ENCODE measurements at places on chromosomes 12 and 14.

DNA sequence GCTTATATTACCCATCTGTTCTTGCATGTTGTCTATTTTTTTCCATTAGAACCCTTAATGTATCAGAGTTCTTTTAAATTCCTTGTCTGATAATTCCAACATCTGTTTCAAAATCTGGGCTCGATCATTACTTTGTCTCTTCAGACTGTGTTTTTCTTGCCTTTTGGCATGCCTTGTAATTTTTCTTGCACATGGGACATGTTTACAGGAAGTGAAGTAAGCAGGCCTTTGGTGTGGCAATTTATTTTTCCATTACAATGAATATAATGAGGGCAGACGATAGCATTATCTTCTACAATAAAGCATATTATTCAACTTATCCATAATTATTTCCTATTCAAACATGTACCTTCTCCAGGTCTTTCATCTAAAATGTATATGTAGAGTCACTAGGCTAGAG is 48.3 kb downstream of the STXBP6 start:
- DNase-seq, result no peak

DNA sequence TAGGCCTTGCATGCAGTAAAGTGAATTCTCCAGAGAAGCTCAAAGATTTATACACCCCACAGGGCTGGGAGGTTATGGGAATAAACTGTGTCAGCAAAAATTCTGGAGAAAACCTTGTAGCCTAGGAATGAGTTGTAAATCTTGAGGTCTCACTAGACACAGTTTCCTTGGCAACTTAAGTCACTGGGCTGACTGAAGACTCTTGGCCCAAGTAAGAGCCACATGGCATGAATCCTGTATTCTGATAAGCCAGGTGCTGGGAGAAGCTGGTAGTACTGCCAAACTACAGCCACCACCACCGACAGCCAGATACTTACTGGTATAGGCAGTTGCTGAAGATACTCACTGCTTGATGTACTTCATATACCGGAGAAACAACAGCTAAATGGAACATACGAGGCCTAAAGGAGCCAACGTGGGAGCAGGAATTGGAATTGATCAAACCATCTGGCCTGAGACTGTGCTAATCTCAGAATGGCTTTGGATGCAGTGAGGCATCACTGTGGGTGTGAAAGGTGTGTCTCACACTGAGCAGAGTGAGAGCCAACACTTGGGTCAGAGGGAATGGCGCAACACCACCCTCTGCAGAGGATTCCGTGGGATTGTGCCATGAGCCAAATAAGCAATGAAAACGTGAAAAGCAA is 102.8 kb upstream of the TMCC3 start:
- DNase-seq, result no peak

GRCh38 chr12:116331876-116332275 is 54.4 kb upstream of the MED13L start:
- DNase-seq, result no peak

DNA sequence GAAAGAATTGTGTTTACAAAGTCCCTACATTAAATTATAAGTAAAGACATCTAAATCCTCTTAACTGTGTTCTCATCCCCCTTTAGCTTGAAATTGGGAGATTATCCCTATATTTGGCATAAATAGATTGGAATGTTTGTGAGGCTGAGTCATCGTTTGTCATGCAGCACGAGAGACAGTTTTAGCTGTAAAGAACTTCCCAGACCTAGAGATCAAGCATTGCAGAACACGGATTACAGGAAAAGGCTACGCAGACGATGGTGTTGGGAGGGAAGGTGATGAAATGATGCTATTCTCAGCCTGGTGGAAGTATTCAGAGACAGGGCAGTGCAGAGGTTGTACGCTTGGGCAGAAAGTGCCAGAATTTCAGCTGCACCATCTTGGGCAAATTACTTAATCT is 93.8 kb downstream of the PTPRB start:
- DNase-seq, result no peak

- no peak for DNase-seq
Measured at GRCh38 chr12:10705655-10706054, 17.5 kb downstream of the YBX3 start.

DNA sequence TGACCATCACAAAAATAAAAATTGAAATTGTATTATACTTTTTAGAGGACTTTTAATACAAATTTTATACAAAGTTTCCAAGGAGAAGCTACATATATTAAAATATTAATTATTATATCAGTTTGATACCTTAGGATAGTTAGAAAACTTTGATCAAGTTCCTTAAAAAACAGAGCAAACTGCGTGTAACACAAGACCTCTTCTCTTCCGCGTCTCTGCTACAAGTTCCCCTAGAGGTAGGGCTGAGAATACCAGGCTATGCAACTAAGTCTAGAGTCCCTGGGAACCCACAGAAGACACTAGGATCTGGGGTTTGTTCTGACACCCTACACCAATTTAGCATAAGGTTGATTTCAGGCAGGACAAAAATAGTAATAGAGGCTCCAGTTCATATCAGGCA is 319.0 kb downstream of the FOXG1 start:
- no peak for DNase-seq

GRCh38 chr12:122145505-122146330 is 28.3 kb downstream of the IL31 start:
- DNase-seq, result no peak

DNA sequence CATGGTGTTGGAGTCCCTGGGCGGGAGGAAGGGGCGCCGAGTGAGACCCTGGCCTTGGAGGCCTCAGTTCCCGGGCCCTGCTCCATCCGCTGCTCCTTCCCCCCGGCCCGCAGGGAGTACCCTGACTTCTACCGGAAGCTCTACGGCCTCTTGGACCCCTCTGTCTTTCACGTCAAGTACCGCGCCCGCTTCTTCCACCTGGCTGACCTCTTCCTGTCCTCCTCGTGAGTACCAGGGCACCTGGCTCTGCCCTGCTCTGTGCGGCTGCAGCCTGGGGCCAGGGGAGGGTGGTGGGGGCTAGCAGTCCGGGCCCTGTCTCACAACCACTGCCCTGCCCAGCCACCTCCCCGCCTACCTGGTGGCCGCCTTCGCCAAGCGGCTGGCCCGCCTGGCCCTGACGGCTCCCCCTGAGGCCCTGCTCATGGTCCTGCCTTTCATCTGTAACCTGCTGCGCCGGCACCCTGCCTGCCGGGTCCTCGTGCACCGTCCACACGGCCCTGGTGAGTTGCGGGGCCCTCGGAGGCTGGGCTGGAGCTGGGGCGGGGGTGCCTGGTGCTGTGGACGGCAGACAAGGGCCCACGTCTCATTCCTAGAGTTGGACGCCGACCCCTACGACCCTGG is 7.0 kb downstream of the NOC4L start:
- no peak for DNase-seq

- no peak for DNase-seq
Measured at GRCh38 chr12:6692888-6693287, 3.7 kb upstream of the ZNF384 start.

DNA sequence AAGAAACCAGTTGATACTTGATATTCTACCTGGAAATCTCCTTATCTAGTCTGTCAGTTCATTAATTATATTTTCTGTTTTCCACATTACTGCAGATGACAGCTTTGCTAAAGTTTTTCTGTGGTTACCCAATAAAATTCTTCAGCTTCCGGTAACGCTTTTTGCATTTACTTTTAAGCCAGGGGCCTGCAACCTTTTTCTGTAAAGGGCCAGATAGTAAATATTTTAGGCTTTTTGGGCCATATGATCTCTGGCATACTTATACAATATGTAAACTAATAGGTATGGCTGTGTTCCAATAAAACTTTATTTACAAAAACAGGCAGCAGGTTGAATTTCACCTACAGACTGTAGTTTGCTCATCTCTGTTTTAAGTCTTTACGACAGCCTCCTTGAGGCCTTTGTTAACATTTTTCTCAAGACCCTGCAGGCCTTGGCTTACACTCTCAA is 48.3 kb downstream of the SPATS2 start:
- DNase-seq, result no peak

DNA sequence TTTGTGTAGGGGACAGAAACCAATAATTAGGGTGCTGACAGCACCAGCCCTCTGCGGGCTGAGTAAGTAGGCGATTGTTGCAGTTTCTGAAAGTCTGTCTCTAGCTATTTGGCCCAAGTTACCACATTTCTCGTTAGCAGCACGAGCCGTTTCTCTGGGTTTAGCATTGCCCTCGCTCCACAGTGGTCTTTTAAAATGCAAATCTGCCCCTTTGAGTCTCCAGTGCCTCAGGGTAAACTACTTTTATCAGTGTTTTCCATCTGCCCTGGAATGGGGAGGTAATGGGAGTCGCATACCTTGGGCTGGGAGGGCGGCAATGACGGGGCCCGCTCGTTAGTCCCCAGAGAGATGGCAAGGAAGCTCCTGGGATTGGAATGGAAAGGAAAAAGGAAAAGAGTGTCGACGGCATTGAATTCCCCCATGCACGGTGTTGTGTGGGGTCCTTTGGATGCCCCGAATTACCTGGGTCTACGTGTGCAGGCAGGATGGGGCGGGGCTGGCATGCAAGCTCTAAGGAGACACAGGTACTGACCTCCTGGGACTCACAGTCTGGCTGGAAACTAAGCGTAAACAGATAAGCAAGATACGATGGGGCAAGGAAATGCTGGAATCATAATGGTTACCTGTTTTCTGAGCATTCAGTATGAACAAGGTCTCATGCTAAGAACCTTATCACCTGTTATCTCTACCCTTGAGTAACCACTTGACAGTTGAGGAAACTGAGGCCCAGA is 131.8 kb upstream of the MAP1LC3B2 start:
- DNase-seq, result no peak

DNA sequence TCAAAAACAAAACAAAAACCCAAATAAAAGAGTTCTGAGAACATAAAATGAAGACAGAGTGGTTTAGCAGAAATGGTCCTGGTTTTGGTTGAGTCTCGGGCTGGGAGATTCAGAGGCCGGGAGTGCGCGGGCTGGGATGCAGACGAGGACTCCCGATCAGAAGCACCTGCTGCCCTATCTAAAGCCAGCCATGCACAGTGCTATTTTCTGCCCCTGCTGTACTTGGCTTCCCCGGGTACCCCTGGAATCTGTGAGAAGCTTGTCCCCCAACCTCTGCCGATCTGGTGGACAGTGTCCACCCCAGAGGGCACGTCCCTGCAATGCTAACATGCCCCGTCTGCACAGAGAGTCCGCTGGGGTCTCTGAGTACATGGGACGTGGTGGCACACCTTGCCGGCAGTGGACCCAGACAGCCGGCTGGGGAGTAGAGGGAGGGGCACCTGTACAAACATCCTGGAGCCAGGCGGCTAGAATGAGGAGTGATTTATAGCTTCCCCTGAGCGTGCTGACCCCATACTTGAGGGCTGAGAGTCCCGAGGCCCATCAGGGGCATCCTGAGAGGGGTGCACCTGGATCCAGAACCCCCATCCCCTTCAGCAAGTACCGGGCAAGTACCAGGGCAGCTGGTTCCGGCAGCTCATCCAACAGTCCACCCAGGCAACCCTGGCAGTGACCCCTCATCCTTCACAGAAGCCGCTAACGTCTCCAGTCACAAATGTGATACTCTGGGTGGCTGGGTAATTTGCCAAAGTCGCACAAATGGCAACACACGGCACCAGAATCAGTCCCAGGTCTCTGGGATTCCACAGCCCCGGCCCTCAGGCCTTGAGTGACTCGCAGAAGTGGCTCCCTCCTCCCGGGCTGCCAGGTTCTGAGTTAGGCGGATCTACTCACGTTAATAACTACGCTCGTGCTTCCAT is 37.1 kb downstream of the CHGA start:
- no peak for DNase-seq

GRCh38 chr14:97850466-97850865 is 1053.3 kb downstream of the VRK1 start:
- DNase-seq, result no peak

DNA sequence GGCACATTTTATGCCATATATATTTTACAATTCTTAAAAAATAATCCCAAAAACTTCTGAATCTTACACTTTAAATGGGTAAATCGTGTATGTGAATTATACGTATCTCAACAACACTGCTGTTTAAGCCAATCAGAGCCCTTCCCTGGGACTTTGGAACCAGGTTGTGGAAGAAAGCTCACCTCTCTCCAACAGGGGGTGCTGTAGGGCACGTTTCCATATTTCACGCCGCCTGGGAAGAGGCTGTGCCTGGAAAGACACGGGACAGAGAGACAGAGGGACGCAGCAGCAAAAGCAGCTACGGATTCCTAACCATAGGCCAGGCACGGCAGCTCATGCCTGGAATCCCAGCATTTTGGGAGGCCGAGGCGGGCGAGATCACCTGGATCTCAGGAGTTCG is 29.4 kb upstream of the FBRSL1 start:
- DNase-seq, result no peak

DNA sequence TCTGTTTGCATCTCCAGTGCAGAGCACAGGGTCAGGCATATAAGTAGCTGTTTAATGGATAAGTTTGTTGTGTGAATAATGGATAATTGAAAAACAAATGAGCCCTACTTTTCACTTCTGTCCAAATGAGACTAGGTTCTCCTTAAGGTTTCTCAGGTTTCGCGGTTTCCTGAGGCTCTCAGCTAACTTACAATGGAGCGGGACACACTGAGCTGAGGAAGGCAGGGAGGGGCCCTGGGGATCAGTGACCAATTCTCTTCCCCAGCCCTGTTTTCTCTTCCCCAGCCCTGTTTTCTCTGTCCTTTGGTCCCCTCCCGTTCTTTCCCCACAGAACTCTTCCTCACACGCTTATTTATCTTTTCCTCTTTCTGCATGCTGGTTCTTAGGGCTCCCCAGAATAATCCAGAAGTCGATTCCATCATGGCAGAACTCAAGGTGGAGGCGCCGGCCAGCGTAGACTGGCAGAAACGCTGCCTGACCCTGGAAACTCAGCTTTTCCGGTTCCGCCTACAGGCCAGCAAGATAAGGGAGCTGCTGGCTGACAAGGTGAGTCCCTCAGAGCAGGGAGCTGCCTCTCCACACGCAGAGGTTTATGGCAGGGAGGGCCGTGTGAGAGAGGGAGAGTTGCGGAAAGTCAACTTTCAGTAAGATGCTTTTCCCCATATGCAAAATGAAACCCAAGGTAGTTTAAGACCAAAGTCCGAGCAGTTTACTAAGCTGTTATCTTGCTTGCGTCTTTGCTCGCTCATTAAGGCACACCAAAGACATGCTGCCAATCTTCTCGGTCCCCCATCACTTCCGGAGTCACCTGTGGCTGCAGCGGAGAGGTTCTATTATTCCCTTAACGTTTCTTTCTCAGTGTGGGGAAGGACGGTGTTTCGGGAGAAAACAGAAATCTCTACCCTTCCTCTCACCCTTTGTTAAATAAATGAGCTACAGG is 8.6 kb downstream of the PLEKHH1 start:
- DNase-seq, result no peak

GRCh38 chr12:45732250-45732649 is 2.7 kb downstream of the ARID2 start:
- no peak for DNase-seq

DNA sequence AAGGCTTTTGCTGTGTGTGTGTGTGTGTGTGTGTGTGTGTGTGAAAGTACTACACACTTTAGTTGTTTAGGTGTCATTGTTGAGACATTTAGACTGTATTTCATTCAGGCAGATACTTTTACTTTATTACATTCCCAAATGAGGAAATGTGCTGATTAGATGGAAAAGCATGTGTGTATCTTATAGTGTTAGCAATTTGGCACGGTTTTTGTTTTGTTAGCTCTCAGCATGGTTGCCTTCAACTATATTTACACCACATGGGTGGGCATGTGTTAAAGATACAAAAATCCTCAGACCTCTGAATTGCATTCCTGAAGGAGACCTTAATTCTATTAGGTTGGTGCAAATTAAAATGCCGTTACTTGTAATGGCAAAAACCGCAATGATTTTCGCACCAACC is 879.5 kb downstream of the DIO2 start:
- no peak for DNase-seq

- DNase-seq, result no peak
Measured at GRCh38 chr12:75658901-75659823, 147.8 kb upstream of the KRR1 start.
